Stimulated activated naive CD8-positive, alpha-beta T cell treated with anti-CD3 and anti-CD28 coated beads, Interleukin-15, amount 100 ng/mL, for 72 hours (primary cell): ENCODE measurements at places on chromosomes 3 and 15.

DNA sequence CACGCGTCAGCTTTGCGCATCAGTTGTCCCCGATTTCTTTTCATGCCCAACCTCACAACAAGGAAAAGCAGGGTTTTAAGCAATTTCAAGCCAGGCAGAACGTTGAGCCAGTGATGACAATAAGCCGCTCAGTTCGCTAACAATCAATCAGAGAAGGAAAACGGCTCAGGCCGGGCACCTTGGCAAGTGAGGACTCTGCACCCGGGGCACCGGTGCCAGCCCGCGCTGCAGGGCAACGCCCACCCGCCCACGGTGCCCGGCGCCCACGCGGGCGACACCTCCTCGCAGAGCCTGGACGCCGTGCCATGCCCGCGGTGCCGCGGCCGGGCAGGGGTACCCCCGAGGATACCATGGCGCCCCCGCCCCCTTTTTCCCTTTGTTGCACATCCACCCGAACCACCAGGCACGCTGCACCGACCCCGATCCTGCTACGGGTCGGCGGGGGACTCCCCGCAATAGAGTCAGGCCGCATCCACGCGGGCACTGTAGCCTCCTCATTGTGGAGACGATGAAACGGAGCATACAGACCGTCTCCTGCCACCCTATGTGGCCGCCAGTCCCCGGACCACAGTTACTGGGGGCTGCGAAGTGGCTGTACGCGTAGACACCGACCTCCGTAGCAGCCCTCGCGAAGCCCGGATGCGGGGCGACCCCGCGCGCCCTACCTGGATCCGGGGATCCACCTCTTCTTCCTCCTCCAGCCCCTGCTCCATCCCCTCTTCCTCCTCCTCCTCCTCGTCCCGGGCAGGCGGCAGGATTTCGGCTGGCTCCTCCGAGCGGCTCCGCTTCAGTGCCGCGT, 581 bp downstream of the SH3BP5 start:
- DNase-seq: peak; percentile 33

DNA sequence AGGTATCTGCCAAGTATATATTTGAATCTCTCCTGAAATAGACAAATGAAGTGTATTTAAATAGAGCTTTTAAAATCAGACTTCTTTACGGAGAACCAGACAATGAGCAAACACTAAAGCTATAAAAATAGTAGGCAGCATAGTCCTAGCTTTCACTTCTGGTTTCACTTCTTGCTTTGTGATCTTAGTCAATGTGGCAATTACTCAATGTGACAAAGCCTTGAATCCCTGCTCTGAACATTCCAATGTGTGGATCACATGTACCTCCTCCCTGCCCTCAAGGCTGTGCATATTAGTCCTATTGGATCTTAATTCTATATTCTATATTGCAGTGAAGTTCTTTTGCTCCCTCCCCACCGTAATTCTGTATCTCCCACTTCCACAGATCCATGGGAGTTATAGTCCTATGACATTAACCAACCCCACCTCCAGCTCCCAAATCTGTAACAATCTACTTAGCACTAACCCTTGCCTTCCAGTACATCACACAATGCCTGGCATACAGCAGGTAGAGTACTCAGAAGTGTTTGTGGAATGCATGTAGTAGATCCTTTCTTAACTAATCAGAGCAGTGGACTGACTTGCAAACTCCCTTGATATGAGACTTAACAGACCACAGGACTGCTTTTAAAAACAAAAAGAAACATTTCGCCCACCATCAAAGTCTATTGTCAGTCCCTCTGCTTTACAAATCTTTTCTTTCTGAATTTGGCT, 24.3 kb upstream of the CP start:
- no peak for DNase-seq

DNA sequence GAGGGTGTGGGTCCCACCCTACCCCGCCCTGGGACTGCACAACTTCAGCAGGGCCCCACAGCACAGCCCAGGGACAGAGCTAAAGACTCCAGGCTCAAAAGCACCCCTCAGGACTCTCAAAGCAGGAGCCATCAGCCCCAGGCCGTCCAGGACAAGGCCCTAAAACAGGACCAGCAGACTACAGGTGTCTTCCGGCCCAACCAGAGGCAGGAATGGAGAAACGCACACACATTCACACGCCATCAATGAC, 26.1 kb downstream of the ATRIP start:
- DNase-seq: no peak

DNA sequence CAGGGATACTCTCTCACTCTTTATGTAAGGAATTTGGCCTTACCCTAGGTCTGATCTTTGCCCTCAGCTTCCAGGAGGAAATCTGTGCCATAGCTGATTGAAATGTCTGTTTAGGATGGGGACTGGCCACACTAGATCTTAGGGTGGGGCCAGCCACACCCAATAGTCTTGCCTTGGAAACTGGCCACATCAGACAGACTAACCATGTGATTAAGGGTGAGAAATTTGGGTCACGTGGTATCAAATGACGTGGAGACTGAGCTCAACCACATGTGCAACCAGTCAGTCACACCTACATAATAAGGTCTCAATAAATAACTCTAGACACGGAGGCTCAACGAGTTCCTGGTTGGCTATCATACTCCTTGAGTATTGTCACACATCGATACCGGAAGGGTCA, 113.5 kb downstream of the CNTN3 start:
- DNase-seq: no peak

- DNase-seq: no peak
Observed at GRCh38 chr3:65605876-65606432, 432.8 kb downstream of the MAGI1 start.

- peak; percentile 29 for DNase-seq
Observed at GRCh38 chr3:66938338-66938963, 59.7 kb upstream of the KBTBD8 start.

DNA sequence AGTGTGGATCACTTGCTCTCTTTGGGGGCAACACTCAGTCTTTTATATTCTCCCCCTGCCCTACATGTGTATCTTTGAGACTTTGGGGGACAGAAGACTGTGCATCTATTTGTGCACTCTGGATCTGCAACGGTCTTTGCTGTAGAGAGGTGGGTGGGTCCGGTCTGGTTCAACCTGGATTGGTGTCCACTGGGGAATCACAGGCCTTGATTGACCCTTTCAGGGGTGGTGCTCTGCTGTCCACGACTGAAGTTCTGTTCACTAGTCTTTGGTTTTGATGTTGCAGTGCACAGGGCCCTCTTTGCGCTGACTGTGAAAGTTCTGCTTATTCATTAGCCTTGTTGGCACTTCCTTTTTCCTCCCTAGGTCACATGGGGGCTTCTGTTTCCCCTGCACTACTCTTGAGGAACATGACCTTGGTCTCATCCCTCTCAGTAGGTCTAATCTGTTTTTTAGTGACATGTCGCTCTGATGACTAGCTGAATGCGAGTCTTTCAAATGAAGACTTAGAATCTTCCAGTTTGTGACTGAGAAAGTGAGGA, 284.2 kb downstream of the SV2B start:
- DNase-seq: no peak

DNA sequence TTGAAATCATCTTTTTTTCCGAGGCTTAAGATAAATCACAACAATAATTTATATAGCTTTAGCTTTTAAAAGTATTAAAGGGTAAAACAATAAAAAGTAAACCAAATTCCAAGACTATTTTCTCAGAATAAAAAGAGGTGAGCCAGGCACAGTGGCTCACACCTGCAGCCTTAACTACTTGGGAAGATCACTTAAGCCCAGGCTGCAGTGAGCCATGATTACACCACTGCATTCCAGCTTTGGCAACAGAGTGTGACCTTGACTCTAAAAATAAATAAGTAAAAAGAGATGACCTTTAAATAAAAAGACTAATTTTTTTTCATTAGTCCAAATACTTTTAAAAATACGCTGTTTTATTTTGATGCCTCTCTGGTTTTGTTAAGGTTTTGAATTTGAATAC, 54.4 kb downstream of the C3orf80 start:
- DNase-seq: no peak

- DNase-seq: no peak
Observed at GRCh38 chr15:70114221-70114620, 16.5 kb upstream of the TLE3 start.

GRCh38 chr3:125618208-125618607, 22.9 kb upstream of the OSBPL11 start:
- no peak for DNase-seq

DNA sequence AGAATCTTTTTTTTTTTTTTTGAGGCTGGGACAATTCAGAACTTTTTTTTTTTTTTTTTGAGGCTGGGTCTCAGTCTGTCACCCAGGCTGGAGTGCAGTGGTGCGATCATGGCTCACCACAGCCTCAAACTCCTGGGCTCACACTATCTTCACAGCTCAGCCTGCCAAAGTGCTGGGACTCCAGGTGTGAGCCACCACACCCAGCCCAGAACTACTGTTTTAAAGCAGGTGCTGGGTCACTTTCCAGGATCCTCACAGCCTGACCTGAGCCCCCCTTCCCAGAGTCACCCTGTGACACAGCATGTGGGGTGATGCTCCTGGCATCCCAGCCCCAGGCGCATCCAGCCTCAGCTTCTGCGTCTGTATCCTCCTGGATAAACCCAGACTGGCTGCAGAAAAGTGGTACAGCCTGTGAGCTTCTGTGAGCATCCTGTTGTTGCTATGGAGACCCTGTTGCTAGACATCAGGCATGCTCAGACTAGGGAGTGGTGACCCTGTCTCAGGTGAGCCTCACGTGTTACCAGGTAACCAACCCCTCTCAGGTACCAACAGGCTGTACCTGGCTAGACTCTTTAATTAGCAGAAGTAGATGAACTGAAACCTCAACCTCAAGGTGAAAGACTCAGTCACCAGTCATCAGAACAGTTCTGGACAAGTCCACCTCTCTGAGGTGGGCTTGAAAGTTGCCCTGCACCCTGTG, 15.0 kb downstream of the KLF13 start:
- DNase-seq: no peak

- no peak for DNase-seq
Observed at GRCh38 chr3:145175626-145176025, 985.4 kb downstream of the PLOD2 start.

DNA sequence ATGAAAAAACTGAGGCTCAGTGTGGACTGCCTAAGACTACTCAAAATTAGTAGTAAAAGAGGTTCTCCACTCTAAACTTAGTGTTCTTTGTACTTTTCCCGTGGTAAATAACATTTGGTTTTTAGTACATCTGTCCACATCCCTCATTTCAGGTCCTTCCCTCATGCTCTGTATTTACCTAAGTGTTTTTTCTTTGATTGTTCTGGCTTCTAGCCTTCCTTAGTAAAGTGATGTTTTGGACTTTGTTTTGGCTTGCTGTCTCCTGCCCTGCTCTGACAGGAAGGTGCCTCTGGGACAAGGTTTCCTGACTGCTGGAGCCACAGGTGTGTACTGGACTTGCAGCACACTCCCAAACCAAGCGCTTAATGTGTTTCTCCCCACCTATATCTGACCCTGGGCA, 29.9 kb upstream of the ALDH1A2 start:
- DNase-seq: no peak

DNA sequence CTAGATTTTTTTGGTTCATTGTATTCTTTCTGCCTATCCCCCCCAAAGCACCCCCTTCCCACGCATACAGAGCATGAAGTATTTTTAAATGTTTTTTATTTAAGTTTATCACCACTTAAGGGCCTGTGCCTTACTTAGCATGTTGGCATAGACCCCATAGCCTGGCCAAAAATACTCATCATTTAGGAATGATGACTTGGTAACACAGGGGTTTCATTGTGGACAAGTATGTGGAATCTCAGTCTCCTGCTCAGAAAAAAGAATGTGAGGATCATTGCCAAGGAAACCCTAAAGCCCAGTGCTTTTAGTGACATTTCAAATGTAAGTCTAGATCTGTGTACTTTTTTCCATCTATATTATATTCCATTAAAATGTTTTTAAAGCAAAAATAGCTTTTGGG, 146.3 kb downstream of the ALCAM start:
- DNase-seq: no peak

DNA sequence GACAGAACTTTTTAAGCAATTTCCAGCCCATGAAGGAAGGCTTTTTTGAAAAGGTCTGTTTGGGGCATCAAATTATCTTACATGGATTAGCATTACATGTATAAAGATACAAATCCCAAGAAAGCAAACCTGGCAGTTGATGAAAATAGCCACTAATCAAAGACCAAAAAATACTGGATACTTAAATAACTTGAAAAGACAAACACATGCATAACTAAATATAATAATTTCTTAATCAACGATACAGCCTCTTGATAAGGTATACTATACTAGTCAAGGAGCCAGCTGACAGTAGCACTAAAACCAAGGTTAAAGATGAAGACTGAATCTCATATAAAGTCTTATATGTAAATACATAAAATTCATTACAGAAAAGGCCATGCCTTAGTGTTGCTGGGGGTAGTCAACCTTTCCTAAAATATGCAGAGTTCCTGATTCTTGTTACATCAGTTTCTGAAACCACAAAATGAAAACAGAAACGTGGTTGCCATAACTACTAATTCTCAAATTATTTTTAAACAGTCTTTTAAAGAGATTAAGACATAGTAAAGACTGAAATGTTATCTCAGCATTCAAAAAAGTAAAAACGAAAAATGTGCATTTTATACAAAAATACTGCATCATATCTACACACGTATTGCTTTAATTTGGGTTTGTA, 2.0 kb downstream of the ANKRD28 start:
- DNase-seq: no peak

DNA sequence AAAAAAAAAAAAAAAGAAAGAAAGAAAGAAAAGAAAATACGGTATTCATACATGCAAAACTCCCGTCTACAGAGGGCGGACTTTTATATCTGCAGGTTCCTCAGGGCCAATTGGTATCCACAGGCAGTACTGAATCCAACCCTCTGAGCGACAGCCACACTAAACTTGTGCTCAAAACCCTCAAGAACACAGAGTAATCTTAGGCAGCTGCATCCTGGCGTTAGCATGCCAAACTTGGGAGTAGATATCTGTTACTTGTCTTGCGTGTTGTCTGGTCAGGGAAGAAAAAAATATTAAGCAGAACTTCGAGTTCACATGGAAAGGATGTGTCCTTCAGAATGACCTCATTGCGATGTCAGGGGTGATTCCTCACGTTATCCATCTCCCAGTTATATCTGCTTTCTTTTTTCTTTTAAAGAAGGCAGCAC, 12.8 kb downstream of the SNAP23 start:
- DNase-seq: no peak

GRCh38 chr3:98350082-98350481, 3.6 kb upstream of the OR5K4 start:
- DNase-seq: no peak

GRCh38 chr3:124584552-124585391, 145.5 kb upstream of the UMPS start:
- DNase-seq: peak; percentile 28

DNA sequence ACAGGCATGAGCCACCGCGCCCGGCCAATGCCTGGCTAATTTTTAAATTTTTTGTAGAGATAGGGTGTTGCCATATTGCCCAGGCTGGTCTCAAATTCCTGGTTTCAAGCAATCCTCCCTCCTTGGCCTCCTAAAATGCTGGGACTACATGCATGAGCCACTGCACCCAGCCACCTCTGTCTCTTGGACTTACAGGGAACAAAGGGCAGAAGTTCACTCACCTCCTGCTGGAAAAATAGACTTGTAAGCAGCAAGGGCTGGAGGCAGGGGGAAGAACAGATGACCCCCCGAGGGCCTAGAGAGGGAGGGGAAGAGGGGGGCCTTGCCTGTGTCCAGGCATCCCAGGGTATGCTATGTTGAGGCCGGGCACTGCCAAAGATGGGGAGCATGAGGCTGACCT, 22.2 kb downstream of the DUSP7 start:
- DNase-seq: no peak
